ENCODE measurements at places on chromosomes 12 and 14.

DNA sequence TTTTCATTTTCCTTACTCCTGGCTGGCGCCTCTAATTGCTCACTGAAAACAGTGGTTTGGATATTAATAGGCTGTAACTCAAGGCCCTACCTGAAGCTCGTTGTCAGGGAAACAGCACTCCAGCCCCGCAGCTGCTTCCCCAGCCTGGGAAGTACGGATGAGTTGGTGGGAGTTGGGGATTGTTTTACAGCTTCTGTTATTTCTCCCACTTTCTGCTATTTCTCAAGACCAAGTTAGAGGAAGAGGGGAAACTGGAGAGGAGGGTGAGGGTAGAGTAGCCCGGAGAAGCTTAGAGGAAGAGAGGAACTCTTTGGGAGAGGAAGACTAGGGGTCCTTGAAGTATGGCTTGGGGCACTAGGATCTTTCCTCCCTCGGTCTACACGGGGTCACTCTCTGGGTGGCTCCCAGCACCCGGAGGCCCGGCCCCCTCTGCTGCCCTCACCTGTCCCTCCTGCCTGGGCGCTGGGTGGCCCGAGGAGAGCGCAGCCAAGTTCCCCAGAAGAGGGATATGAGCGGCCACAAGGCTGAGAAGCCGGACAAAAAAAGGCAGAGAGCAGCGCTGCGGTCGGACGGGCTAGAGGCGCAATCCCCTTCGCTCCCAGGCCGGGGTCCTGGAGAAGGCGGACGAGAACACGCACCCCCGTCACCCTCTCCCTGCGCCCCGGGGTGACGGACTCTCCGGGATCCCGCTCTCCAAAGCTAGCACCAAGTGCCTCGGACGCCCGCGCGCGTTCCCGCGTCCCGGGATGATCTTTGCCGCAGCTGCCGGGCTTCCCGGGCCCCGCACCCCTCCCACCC lies 671 bp downstream of the SPTB start:
- DNase-seq = no peak

DNA sequence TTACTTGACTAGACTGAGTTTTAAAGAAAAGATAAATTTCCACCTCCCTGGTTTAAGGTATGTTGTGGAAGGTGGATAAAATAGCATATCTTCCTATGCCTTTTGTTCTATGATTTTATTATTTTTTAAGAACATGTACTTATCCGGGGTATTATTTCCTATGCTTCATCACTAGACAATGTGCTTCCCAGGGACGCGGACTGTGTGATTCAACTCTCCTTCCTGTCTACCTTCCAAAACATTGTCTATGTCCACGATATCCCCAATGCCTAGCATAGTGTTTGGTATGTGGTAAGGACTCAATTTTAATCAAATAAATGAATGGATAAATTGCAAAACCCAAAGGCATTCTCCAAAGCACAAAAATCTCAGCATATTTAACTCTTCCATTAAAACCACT lies 8.3 kb upstream of the CCND2 start:
- peak; percentile 30 for DNase-seq

GRCh38 chr12:21881965-21882364 lies 59.3 kb downstream of the ABCC9 start:
- no peak for DNase-seq

DNA sequence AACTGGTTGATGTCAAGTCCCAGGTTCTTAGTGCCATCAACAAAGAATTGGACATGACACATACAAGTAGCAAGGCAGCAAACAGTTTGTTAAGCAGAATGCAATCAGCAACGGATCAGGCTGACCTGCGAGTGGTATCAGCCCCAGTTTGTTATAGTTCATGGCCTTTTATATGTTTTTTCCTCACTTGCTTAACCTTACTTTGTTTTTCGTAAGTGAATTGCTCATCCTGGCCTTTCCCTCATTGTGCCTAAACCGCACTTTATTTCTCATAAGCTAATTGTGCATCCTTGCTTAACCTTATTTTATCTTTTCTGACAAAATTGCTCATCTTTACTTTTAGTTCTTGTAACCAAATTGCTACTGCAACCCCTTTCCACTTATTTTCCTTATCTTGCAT lies 4.1 kb downstream of the ETFBKMT start:
- no peak for DNase-seq

All from ELR (cell line).